ENCODE measurements at places on chromosomes 6 and 20.

- no peak for DNase-seq
These were observed 9.5 kb upstream of the DST start for GRCh38 chr6:56652231-56652630.

- no peak for DNase-seq
These were observed 185.1 kb downstream of the COL19A1 start for GRCh38 chr6:70051197-70052124.

DNA sequence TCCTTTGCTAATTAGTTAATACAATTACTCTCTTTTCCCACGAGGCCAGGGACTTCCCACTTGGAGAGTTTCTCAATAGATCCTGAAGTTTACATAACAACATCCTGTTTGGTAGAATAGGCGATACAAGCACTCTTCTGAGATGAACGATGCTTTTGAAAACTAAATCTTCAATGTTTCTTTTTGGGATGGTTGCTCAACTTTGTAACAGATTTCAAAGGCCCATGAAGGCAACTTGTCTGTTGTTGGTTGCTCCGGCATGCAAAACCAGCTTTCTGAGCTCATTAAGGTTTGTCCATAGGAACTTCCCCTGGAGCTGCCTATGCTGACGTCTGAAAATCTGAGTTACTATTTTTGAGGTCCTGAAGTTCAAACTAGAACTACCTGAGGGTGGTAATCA, 25.9 kb upstream of the ROS1 start:
- no peak for DNase-seq

DNA sequence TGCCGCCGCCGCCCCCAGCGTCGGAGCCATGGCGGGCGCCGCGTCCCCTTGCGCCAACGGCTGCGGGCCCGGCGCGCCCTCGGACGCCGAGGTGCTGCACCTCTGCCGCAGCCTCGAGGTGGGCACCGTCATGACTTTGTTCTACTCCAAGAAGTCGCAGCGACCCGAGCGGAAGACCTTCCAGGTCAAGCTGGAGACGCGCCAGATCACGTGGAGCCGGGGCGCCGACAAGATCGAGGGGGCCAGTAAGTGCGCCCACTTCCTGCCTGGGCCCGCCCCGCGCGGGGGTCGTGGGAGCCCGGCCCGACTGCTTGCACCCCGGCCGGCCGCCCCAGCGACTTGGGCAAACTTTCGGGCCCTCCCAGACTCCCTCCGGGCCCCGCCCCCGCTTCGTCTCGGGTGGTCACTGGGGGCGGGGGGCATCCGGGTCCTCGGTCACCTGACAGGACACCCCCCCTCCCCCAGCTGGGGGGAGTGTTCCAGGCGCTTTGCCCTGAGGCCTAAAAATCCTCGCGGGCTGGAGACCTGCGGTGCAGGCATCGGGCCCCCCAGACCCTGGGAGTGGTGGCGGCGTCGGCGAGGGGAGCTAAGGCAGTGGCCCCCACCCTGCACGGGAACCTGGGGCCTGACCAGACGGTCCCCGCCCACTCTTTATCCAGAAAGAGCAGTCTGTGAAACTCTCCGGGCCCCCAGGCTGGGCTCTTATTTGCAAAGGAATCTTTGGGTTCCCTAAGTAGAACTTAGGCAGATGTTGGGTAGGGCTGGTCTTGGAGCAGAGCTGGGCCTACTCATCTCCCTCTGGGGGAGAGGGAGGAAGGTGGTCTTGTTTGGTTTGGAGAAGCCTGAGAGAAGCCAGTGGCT, 501 bp downstream of the PLCG1 start:
- peak; percentile 57 for DNase-seq

- no peak for DNase-seq
These were observed 2.4 kb downstream of the COL11A2 start for GRCh38 chr6:33189625-33190448.

DNA sequence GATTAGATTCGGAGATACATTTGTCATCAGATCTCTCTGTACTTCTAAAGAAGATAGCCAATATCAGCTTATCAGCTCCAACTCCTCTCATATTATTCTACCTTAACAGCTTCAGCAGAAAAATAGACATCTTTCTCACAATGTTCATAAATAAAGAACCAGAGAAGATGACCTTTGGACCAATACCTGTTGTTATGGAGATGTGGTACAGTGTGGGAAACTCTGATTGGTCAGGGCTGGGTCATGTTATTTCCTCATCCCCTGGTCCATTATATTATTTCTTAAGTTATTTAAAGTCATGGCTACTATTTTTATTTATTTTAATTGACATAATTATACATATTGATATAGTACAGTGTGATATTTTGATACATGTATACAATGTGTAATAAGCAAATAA, 35.9 kb upstream of the POLR1H start:
- DNase-seq = no peak

DNA sequence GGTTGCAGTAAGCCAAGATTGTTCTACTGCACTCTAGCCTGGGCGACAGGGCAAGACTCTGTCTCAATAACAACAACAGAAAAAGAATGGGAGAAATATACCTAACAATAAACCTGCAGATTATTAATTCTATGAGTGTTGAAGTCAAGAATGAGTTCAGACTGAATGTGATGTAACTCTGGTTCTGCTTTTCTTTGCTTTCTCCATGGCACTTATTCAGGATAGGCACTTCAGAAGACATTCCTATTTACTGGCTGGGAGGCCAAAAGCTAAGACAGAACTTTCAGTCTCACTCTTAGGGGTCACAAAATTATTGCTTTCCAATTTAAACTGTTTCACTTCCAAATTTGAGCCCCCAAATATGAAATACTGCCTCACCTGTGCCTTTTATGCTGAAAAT, 15.7 kb upstream of the PRIM2 start:
- no peak for DNase-seq

DNA sequence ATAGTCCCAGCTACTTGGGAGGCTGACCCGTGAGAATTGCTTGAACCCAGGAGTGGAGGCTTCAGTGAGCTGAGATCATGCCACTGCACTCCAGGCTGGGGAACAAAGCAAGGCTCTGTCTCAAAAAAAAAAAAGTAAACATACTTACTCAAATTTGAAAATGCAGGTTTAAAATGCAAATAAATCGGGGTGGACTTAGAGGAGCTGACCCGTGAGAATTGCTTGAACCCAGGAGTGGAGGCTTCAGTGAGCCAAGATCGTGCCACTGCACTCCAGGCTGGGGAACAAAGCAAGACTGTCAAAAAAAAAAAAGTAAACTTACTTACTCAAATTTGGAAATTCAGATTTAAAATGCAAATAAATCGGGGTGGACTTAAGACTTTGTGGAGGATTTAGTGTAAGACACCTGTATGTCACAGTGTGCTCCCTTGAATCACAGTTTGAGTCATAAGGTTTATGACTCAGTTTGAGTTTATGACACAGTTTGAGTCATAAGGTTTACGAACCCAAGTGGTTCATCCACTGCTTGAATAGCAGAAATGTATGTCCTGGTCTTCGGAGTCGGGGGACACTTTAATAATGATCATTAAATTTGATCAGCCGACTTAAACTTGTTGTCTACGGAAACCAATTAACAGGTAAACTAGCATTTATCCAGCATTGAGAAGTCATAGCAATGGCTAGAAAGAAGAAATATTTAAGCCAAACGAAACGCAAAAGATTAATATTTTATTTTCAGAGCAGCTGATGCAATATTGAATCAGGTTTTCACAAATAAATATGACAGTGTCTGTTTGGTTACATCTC, 6.8 kb upstream of the MRPS10 start:
- DNase-seq = no peak

DNA sequence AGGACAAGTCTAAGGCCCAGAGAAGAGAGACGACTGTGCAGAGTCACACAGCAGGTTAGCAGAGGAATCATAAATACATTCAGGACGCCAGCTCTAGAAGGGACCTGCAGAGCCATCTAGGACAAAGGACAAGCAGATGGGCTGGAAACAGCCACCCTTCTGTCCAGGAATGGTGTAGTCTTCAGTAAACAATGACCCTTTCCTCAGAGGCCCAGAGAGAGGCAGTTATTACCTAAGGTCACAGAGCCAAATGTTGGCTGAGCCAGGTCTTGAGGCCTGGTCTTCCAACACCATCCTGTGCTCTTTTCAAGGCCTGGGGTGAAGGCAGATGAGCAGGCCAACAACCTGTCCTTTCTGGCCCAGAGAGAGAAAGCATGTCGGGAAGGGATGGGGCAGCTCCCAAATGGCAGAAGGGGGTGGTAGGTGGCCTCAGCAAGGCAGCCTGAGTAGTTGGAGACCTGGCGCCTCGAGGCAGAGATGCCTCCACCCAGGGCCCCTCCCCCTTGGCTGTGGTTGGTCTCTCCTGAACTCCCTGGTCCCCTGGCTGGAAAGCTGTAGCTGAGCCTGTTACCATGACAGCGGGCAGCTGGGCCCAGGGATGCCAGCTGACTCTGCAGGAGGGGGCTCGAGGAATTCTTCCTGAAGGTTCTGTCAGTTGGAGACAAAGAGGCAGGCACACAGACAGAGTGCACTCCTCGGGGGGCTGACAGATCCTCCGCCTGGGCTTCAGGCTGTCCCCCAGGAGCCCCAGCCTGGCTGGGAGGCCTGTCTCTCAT, 24.8 kb downstream of the EPB41L1 start:
- no peak for DNase-seq

DNA sequence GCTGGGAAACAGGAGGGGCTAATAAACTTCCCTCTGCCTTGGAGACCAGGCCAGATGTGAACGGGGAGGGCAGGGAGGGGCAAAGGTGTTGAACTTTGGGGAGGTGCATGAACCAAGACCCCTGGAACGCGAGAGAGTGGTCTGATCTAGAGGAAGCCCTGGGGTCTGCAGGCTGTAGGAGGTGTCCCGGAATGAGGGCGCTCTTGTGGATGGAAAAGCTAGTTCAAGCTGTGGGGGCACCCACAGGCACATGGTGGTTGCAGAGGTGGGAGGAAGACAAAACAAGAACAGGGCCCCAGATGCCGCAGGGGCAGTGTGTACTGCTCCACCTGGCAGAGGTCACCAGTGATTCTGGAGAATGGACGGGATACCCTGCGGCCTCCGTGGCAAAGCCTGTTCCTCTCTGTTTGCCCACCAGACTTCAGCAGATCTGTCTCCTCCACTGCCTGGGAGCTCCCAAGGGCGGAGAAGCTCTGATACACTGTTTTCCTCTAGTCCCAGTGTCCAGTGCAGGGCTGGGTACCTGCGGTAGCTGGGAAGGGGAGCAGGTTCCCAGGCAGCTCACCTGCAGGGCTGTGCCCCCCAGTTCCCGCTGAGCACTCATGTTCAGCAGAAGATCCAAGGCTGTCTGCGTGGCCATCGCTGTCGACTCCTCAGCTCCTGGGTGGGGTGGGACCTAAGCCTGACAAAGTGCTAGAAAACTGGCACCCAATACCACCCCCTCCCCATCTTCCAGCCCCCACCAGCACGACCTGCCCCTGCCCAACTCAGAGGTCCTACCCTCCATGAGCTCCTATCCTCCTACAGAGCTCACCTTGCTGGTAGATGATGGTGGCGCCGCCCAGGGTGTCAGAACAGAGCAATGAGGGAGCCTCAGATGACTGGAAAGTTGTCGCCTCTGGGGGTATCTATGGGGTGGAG, 14.7 kb downstream of the ZNF335 start:
- DNase-seq = no peak

GRCh38 chr6:70285201-70285600, 17.7 kb downstream of the COL9A1 start:
- DNase-seq = no peak

DNA sequence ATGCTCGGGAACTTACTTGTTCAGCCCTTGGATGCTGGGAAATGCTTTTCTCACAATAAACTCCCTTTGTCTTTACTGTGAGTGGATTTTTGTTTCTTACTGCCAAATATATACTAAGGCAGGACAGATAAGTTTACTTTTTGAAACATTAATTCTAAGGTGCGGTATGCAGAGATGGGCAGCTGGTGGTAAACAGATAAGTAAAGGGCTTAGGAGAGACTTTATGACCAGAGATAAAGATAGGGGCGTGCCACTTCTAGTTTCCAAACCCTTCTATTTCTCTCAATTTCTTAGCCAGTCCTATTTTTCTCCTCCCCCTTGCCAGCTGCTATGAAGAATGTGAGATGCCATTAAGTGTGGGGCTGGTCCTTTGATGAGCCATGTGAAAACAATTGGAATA, 16.3 kb downstream of the SAMD3 start:
- no peak for DNase-seq

- no peak for DNase-seq
These were observed 6.2 kb upstream of the CYP24A1 start for GRCh38 chr20:54179946-54180345.

- DNase-seq = no peak
These were observed 20.4 kb downstream of the PTPRK start for GRCh38 chr6:128500014-128500413.

DNA sequence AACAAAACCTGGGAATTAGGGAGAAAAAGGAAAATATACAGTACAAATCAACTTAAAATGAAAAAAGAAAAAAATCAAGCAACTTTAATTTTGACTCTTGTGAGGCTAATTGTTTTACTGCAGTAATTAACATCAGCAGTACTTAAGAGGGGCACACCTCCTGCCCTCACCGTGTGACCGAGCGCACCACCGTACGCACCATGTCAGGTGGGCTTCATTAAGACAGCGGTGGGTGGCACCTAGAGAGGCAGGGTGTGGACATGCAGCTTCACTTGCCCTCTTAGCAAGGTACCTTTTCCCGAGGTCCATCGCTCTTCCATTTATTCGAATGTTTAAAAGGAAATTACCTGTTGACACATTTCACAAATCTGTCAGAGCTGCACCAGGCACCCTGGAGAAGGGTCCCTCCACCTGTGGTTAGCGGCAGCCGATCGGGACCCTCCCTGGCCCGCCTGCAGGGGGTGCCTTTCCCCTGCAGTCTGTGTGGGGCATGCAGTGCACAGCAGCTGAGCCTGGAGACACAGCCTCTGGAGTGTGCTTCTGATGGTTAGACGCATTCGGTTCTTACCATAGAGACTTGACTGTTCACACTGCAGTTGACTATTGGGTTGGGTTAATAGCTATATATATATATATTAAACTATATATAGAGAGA, 184.1 kb downstream of the TMEM242 start:
- no peak for DNase-seq

DNA sequence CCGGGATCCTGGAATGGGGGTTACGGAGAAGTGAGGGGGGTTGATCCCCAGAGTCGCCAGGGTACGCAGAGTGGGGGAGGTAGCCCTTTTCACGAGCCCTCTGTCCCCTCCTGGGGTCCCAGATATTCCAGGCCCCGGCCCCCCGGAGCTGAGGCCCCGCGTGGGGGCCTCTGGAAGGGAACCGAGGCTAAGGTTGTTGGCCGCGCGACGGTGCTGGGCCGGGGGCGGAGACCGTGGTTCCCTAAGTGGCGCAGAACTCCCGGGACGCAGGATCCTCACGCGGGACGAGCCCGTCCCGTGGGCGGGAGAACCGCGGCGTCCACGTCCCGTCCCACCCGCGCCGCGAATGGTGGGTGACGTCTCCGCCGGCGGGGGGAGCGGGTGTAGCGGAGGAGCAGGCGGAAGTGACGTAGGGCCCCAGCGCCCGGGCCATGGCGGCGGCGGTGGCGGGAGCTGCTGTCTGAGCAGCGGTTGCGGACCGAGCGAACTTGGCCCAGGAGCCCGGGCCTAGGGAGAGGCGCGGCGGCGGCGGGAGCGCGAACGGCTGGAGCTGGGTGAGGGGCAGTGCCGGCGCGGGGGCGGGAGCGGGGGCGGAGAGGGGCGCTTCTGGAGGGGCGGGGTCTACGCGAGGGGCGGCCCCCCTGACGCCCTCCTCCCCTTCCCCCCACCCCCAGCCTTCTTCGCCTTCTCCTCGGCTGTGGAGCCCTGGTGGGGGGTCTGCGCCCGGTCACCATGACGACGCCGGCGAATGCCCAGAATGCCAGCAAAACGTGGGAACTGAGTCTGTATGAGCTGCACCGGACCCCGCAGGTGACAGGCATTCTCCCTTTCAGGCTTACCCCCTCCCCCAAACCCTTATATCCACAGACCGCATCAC, at the start of gene RING1:
RING1 (plus strand) TSS at position 410 of the 877 bp plus-strand sequence; CDS start at position 733, 323 bp downstream.
- DNase-seq = peak; percentile 86

- DNase-seq = no peak
These were observed 1.2 kb upstream of the MYCT1 start for GRCh38 chr6:152696522-152696921.

GRCh38 chr6:38739532-38739931, 24.4 kb downstream of the DNAH8 start:
- no peak for DNase-seq
